ENCODE measurements at places on chromosomes 4 and X.
A peak's percentile ranks its signal among the peaks of the same experiment; 100 is the strongest.

DNA sequence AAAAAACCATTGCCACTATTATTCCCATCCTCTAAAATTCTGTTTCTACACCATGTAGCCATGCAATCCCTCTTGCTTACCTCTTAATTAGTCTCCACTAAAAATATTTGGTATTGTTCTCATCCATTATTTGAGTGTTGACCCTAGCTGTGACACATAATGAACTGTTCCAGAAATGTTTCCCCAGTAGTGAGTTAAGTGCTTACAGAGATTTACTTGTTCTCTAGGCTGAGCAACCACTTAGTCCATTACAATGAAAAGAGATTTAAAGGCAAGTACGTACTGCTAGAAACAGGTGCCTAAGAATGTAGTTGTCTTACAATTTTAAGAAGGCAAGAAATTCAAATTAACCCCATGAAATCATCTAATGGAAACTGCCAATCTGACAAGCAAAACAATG lies 112.7 kb upstream of the PTPN13 start:
- DNase-seq, result no peak

DNA sequence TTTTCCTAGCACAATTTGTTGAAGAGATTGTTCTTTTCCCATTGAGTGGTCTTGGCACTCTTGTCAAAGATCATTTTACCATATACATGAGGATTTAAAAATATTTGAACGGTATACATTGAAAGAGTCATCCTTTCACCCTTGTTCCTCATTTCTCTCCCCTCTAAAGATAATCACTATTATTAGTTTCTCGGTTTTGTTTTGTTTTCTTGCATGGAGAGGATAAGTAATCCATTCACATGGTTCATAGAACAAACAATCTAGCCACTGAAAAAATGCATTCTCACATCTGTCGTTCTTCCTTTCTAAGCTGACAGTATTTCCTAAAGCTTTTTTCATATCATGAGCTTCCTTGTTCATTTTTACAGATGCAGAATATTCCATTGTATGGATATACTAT lies 39.2 kb upstream of the MSMO1 start:
- no peak for DNase-seq

DNA sequence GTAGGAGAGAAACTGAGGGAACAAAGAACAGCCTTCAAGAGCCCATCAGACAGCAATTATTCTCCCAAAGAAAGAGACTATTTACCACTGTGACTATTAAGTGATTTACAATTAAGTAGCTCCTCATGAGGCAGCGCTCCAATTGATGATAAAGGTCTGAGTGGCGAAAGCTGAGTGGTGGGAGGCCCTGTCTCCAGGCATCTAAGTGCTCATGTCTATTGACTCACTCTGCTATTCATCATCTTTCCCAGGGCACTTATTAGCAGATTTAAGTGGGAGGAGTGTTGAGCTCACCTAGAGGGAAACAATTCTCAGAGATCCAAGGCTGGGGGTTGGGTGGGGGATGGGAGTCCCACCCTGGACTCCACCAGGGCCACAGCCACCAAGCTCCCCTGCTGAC lies 23.3 kb downstream of the AMER1 start:
- no peak for DNase-seq

DNA sequence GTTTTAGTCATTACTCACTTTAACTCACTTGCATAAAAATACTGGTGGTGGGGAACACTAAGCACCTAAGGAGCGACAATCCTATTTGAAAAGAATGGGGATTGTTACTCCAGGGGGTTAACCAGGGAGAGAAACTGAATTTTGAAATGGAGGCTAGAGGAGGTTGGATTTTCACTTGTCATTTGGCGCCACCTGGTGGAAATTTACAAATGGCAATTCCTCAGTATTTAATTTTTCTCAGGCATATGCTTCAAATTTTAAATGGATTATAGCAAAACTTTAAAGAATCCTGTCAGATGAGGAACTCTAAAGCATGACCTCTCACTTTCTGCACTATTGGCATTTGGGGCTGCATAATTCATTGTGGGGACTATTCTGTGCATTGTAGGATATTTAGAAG lies 2.7 kb upstream of the GEMIN8 start:
- DNase-seq, result no peak

DNA sequence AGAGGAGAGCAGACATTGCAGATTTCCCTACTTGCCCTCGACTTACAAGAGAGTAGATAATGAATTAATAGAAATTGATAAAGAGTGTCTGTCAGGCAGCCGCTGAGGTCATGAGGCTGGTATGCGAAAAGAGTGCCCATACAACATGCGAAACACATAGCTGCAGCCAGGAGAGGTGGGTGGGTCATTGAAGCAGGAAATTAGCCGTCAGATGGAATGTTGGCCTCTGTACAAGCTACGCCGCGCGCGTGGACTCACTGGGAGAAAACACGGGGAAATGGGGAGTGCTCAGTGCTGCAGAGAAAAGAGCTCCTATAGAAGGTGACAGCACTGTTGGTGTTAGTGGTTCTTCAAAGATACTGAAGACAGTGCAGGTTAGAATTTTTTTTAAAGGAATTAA lies 125.1 kb downstream of the RAPGEF2 start:
- peak; percentile 39 for DNase-seq

DNA sequence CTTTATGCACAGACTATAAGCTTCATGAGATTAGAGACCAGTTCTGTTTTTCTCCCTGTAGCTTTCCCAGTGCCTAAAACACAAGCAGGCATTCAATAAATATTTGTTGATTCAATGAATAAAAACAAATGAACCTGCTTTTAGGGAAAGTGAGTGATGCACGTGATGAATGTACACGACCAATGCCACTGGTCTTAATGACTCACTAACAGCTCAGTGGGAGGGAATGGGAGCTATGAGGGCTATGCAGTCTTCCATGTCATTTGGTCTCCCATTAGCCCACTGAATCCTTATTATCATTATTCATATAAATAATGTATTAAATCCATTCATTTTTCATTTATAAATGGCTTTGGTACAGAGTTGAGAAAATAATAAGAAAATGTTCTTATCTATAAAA lies 247.4 kb downstream of the FBXO8 start:
- no peak for DNase-seq

DNA sequence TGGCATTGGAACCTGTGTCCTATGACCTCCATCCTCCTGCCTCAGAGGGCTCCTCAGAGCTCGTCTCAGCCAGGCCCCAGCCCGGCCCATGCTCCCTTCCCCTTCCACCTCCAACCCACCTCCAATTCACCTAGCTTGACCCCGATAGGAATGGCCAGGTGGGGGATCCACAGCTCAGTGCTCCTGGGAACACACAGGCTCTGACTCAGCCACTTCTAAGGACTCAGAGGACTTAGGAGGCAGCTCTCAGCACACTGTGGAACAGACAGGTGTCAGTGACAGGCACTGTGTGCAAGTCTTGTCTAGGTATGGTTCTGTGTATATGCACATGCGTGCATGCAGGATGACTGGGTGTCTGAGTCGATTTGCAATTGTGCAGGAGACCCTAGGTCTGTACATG lies 44.8 kb downstream of the PJA1 start:
- DNase-seq, result no peak

DNA sequence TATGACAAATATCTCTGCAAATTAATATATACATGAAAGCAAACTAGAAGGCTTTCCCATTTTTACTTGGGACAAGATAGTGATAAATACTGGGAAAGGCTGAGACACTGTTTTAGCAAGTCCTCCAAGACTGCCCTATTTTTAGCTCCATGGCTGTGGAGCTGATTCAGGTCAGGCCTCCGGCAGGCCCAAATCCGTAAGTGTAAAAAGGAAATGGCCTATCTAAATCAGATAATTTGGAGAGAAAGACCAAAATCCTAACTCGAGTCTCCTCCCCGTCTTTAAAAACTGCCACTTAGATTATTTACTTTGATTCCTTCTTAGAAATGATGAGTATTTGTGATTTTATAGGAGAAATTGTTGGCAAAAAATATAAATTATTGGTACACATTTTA lies 2.9 kb downstream of the OTUD4 start:
- no peak for DNase-seq

DNA sequence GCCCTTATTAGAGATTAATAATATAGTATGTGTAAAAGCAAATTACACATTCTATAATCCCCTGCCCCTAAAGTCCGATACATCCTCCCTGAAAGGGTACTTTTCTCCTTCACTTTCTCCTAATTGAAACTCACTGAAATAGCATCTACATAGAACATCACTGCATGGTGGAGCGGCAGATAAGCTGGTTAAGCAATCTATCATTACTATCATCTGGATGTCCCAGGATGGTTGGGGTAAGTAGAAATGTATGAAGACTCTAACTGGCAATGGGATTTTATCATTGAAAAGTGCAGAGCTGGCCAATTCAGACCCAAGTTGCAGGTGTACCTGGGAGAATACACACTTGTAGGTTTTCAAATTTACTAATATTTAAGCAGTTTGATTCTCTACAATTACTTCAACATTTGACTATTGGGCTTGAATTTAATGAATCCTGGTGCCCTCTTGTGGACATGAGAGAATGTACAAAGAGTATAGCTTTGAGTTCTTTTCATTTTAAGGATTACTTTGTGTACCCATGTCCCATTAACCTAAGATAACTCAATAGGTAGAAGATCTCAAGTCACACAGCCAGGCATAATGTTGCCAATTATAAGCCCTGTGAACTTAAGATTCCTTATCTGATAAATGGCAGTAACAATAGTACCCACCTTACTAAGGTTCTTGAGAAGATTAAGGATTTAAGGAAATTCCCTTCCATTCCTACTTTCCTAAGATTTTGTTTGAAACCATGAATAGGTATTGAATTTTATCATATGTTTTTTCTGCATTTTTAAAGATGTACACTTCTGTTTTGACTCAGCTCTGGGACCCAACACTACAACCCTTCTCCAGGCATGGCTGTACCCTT lies 69.8 kb downstream of the SHROOM3 start:
- no peak for DNase-seq

- DNase-seq, result no peak
Measured at GRCh38 chrX:79161655-79162054, 17.2 kb downstream of the GPR174 start.

DNA sequence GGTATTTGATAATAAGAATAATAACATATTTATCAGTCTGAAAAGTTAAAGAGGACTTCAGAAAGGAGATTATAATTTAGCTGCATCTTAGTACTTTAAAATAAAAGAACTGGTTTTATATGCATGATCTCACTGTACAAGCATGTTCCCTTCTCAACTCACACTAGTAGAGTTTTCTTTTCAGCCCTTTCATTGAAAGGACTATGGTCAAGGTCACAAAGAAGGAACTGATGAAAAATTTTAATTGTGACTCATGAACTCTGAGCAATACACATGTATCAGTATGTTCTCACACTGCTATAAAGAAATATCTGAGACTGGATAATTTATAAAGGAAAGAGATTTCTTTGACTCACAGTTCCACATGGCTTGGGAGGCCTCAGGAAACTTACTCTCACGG lies 73.7 kb upstream of the NDST4 start:
- DNase-seq, result no peak

- DNase-seq, result no peak
Measured at GRCh38 chr4:68259191-68259590, 13.7 kb upstream of the TMPRSS11B start.

DNA sequence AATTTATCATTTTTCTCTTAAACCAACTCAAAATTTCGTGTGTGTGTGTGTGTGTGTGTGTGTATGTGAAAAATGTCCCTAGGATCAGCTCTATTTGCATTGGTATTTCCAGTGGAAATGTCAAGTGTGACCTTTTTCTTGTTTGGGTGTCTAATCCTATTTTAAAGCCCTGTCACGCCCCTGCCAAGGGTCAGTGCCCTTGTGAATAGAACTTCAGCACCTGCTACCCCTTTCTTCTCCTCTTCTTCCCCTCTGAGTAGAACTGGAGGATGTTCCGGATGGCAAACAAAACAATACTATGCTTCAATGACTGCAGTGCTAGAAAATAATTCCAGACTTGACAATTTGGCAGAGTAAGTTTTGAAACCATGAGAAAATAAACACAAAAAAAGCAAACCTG lies 67.3 kb downstream of the SPRY1 start:
- no peak for DNase-seq

- DNase-seq, result no peak
Measured at GRCh38 chr4:110619463-110620247, 3.2 kb downstream of the PITX2 start.

GRCh38 chr4:95265814-95266740 lies 282.7 kb downstream of the UNC5C start:
- no peak for DNase-seq

- no peak for DNase-seq
Measured at GRCh38 chrX:39377157-39377556, 575.9 kb downstream of the MID1IP1 start.

DNA sequence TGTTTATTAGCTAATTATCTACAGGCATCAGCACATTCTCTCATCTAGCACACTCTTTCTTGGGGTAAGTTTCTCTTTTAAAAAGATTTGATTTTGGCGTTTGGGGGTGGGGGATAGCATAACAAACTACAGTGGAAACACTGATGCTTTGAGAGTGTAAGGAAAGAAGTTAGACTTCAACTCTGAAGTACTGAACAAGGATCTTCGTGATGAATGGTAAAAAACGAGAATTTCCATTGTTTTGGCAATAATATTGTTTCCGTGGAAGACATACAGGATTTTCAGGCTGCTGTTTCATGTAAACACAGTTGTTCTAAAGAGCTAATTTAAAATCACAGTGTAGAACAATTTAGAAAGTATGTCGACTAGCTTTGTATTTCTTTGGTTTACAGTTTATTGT lies 451 bp downstream of the LPAR4 start:
- DNase-seq, result no peak

DNA sequence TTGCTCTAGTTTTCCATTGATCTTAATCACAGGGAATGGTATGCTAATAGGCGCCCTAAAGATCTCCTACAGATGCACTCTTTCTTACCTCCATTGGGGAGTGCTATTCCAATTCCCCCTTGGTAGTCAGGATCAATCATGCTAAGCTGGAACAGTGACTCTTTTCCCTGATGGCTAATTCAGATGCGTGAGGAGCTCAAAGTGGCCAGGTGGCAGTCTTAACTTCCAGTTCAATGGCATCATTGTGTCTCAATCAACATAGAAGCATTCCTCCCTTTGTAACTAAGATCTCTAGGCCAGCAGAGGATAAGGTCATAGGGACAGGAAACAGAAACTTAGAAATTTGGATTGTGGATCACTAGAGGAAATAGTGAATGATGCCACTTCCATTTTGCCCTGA lies 216.8 kb downstream of the GRID2 start:
- peak; percentile 88 for DNase-seq

DNA sequence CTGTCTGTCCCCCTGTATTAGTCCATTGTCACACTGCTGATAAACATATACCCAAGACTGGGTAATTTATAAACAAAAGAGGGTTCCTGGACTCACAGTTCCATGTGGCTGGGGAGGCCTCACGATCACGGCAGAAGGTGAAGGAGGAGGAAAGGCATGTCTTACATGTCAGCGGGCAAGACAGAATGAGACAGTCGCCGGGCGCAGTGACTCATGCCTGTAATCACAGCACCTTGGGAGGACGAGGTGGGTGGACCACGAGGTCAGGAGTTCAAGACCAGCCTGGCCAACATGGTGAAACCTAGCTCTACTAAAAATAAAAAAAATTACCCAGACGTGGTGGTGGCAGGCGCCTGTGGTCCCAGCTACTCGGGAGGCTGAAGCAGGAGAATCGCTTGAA lies 24.7 kb downstream of the IL3RA start:
- no peak for DNase-seq

- peak; percentile 38 for DNase-seq
Measured at GRCh38 chr4:5460106-5460801, 248.1 kb downstream of the EVC2 start.

- no peak for DNase-seq
Measured at GRCh38 chr4:41598580-41598979, 60.6 kb downstream of the LIMCH1 start.
